ENCODE measurements at places on chromosomes 2 and 18.

- DNase-seq, result no peak
These were observed 12.1 kb downstream of the CFAP65 start for GRCh38 chr2:219028996-219029828.

DNA sequence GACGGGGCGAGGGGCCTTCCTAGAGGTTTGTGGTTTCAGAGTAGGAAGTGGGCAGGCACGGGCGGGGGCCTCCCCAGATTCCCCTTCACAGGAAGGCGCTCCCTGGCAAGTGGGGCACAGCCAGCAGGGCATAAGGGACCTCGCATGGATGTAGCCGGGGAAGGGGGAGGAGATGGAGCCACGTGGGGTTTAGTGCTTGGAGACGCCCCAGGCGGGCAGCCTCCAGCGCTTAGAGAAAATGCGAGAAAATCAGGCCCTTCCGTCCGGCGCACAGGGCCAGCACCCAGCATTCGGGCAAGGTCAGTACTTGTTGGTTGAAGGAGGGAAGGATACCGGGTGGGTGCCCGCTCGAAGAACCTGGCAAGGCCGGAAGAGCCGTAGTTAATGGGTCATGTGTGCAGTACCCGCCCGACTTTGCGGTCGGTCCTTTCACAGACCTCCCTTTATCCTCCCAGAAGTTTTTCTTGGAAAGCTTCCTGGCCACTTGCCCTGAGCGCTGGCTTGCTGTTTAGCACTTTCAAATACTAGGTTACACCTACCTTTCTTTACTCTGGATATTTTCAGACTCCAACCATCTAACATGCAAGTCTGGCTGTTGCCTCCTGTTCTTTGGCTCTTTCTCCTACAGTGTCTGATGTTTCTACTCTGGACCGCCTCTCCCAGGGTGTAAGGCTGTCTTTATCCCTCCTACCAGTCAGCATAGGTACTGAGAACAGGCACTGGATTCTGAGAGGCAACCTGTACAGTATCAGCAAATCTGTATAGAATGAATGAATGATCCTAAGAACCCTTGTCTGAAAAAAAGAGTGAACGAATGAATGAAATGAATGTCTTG, 78.1 kb downstream of the CIB4 start:
- DNase-seq, result no peak

DNA sequence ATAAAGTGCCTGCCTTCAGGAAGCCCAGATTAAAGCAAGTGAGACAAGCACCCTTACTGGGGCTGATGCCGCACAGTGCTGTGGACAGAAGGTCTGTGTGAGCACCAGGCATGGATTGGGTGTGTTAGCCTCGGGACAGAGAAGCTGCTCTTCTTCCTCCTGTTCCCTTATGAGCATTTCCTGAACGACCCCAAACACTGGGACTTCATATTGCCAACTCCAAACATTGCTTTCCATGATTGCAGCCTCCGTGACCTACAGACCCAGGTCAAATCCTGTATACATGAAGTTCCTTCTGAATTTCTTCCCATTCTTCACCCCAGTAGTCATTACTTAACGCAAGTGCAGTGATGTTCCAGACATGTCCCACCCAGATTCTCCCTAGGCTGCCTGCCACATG, 129.8 kb upstream of the ALKAL2 start:
- DNase-seq, result no peak

GRCh38 chr2:101738649-101739048, 41.1 kb downstream of the MAP4K4 start:
- DNase-seq, result no peak

- DNase-seq, result no peak
These were observed 191.7 kb downstream of the NDUFA10 start for GRCh38 chr2:239833269-239834109.

- DNase-seq, result no peak
These were observed 23.4 kb upstream of the TMEM37 start for GRCh38 chr2:119408221-119408619.

GRCh38 chr2:226890286-226890685, 54.4 kb downstream of the RHBDD1 start:
- no peak for DNase-seq

GRCh38 chr2:115412501-115412900, 970.1 kb downstream of the DPP10 start:
- DNase-seq, result no peak

DNA sequence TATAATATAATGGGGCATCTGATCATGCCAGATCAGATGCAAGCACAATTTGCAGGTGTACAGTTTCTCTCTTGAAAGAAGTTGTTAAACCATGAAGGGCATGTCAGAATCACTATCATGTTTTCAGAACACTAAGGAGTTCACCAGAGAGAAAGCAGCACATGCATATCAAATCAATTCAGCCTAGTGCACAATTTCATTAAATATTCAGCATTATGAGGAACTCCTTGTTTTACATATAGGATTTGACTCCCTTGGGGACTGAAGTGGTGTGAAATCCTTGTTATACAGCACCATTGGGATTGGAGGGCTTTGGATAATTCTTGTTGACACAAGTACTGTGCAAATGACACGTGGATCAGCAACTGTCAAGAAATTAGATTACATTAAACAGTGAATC, 562.1 kb upstream of the KLHL29 start:
- DNase-seq, result no peak

DNA sequence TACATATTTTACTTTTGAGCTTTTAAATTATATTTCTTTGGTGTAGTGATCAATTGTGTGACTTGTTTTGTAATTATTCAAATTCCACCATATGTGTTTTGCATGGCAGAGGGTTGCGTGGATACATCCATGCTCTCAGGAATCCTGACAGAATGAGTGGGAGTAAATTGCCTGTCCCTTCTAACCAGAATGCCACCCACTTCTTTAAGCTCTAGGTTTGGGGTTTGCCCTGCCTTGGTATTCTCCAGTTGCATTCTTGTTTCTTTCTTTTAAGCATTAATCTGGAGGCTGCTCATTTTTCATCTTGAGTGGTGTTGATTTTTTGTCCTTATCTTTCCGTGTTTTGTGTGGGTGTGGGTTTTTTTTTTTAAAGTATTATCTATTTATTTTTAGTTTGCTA, 360.0 kb downstream of the PTPRM start:
- no peak for DNase-seq
